ENCODE measurements at places on chromosomes 3 and 15. TPM values are rescaled to one million over a fixed set of nuclear protein-coding genes. Genes with fewer than 3 reads are reported as not detected.

The PYGO1 gene
- polyA plus RNA-seq, result 15.7 TPM

DNA sequence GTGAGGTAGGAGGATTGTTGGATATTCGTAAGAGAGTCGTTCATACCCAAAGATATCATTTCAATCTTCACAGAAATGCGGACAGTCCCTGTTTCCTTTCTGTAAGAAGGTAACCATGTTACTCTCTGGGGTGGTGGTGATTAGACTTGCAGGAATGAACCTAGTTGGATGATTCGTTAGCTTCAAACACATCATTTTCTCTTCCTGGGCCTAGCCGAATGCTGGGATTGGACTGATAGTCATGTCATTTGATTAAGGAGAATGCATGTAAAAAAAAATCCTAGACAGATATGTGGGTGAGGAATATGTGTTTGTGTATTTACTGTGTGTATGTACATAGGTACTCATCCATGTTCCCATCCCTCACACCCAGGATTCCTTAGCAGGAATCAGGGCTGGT, 12.4 kb downstream of the SLCO3A1 start:
- DNase-seq, result no peak

- no peak for DNase-seq
Observed at GRCh38 chr3:142134799-142135325, 14.5 kb downstream of the TFDP2 start.

DNA sequence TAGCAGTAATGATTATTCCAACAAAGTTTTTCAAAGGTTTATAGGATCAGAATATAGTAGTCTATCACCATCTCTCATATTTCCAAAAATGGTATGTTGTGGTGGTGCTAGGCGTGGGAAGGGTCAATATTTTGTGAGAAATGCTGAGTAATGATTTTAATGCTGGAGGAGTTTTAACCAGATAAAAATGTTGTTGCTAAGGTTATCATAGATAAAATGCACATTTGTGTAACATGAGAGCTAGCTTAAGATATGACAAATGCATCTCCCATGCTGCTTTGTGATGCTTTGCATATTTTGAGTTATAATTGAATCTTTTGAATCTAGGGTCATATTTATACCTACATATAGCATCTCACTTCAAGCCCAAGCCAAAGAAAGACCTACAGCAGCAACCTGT, 103.9 kb upstream of the ROBO1 start:
- DNase-seq, result no peak

- DNase-seq, result no peak
Observed at GRCh38 chr15:96353416-96353929, 23.0 kb downstream of the NR2F2 start.

DNA sequence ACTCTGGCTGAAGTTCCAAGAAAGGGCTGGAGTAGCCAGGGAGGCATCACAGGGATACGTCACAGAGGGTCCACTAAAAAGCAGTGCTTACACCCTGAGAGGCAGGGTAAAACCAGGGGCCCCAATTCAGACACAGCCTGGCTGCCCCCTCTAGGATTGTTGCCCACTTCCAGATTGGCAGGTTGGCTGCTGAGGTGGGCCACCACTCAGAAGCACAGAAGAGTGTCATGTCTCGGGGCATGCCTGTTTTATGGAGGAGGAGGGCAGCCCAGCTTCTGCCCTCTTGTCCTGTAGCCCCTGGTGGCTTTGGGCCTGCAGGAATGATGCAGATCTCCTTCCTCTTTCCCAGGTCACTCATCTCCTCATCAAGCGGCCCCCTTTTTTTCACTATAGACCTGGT, 24.0 kb downstream of the NOX5 start:
- no peak for DNase-seq

DNA sequence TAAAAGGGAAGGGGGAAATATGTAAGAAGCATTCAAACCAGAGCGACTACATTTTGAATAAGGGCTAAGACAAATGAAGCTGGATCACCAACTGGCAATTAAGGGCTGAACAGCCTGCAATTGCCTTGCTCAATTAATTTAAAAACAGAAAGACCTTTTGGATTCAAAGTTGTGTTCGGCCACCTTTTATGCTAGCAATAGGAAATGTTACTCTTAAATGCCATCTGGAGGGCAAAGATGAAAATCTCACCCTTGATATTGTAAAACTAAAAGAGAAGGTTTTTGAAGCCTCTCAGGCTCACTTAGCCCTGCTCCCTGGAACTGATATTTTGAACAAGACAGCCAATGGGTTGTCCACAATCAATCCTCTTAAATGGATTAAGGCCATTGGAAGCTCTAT, 44.2 kb downstream of the ACAD9 start:
- no peak for DNase-seq

Data from left renal cortex interstitium (tissue), 4 donors.